Ureter (tissue), 1 donor: ENCODE measurements at places on chromosomes 7 and 10. TPM values are rescaled to one million over a fixed set of nuclear protein-coding genes. Genes with fewer than 3 reads are reported as not detected.

Gene TRIM74
- 2.1 TPM for total RNA-seq

Gene POM121L12
- not detected for total RNA-seq

Gene CLDN3
- 6.8 TPM for total RNA-seq

Gene AASS
- total RNA-seq: 46.8 TPM

Gene CREB5
- 10.6 TPM for total RNA-seq
